ENCODE measurements at places on chromosomes 3 and 15. TPM values are rescaled to one million over a fixed set of nuclear protein-coding genes. Genes with fewer than 3 reads are reported as not detected.

The CPNE9 gene
- total RNA-seq = not detected

The PTH1R gene
- 3.5 TPM for total RNA-seq

DNA sequence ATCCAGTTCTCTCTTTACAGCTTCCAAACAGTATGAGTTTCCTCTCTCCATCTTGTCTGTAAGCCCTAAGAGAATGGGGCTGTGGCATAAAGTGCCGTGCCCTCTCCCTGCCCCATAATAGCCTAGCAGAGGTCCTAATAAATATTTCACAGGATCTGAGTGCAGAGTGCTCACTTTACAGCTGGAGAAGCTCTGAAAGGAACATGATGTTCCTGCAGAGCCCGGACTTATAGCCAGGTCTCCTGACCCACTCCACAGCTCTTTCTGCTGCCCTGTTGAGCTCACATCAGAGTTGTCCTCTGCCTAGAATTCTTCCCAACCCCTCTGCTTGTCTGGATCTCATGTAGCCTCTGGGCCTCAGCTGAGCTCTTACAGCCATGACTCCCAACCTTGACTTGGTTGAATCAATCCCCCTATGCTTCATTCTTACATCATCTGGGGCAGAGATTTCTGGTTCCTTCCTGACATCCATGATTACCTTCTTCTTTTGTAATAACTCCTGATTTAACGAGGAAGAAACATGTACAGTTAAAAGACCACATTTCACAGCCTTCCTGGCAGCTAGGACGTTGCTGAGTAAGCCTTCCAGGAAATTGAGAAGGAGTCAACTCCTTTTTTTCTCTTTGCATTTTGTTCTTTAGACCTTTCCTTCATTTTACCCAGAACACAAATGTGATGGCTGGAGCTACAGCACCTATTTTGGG lies 135.3 kb downstream of the RPLP1 start:
- DNase-seq = no peak

DNA sequence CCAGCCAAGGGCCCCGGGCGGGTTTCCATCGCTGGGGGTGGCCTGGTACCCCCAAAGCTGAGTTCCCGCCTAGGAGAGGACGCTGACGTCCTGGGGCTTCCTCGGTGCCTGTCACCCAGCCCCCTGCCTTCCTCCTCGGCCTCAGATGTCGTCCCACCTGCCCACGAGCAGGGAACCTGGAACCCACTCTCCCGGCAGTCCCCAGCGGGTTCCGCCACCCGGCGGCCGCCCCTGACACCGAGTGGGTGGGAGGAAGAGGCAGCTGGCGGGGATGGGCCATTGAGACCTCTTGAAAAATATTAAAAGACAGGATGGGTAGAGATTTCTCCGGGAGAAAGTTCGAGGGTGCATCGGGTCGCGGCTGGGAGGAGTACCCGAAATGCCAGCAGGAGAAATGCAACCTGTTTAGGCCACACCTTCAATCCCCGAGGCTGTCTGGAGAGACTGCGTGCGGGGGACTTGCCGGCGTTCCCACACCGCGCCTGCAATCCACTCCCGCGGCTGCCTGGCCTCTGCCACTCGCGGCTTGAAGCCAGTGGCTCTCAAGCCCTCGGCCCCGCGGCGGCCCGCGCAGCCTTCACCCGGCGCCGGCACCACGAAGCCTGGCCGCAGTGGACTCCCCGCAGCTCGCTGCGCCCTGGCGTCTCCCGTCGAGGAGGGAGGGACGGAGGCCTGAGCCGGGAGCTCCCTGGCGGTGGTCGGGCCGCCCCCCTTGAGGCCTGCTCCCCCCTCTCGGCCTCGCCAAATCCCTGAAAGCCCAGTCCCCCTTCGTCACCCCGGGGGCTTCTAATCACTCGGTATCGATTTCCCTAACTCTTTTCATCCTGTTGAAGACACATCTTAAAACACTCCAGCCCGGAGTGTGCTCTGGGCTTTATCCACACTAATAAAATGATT lies 8.6 kb upstream of the NR2F2 start:
- DNase-seq = peak; percentile 77

The DUOX1 gene
- total RNA-seq = 64.2 TPM

The BNC1 gene
- not detected for total RNA-seq

The PLA2G4E gene
- total RNA-seq = not detected

GRCh38 chr15:69060744-69061143 lies 46.2 kb downstream of the NOX5 start:
- no peak for DNase-seq
